ENCODE measurements at places on chromosomes 7 and 10. TPM values are rescaled to one million over a fixed set of nuclear protein-coding genes. Genes with fewer than 3 reads are reported as not detected.

Gene SH2D4B
- total RNA-seq: 0.27 TPM

GRCh38 chr7:157751951-157752673, 415.3 kb downstream of the DNAJB6 start:
- no peaks in the 10 kb centered on the region for H3K27me3 ChIP-seq
- DNase-seq: peak; percentile 61
- H3K36me3 ChIP-seq: no peaks in the 10 kb centered on the region
- H3K27ac ChIP-seq: no peak overlapping the region
- H3K4me1 ChIP-seq: no peaks in the 10 kb centered on the region

DNA sequence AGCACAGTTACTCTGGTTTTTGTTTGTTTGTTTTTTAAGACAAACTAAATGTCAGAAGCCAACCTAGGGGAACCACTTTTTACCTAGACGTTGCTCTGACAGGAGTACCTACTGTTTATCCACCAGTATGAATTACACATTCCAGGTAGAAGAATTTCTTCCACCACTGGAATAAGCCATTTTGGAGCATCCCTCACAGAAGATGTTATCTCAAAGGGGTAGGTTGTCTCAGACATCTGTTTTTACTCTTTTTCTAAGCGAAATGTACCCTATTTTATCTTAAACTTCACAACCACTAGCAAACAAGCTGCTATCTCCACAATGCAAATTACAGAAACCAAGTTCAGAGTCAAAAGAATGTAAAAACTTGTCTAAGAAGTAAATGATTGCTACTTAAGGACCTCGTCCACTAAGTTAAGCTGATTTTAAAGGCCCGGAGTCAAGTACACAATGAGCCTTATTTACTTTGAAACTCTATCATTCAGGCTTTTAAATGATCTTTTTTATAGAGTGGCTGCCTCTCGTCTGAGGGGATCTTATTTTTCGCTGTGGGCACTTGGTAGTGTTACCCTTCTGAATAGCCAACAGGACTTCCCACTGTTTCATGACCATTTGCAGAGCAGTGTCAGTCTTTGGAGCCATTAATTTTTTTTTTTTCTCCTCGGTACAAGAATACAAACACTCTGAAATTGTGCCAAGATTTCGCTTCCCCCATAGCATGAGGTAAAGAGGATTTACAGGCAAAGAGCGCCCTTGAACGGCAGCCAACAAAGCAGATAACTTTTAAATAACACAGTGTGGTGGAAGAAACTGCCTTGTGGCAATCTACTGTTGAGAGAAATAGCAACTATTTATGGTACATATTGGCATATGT, 15.7 kb upstream of the ARMC3 start:
- no peaks in the 10 kb centered on the region for H3K36me3 ChIP-seq
- H3K4me3 ChIP-seq: no peak overlapping the region
- no peaks in the 10 kb centered on the region for H3K4me1 ChIP-seq

DNA sequence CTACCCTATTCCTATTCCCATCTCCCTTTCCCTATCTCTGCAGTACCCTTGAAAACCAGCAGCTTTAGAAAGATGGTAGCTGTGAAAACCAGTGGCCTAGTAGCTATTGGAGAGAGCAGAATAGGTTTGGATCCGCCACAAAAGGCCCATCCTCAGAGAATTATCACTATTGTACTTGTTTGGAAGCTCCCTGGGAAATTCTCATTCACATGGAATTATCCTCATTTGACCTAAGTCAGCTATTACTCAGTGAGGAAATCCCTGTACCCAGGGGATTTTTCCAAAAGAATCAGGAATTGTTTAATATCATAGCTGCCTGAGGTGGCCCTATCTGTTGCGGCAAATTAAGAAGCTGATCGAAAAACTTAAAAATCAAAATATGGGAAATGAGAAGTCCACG, 51.6 kb downstream of the DGKI start:
- no peak for DNase-seq
- no peak overlapping the region for H3K4me3 ChIP-seq
- no peaks in the 10 kb centered on the region for H3K27me3 ChIP-seq
- no peaks in the 10 kb centered on the region for H3K36me3 ChIP-seq
- H3K27ac ChIP-seq: no peak overlapping the region

Gene AGBL3
- 2.5 TPM for total RNA-seq

- no peak overlapping the region for H3K4me3 ChIP-seq
- no peaks in the 10 kb centered on the region for H3K36me3 ChIP-seq
- no peak overlapping the region for H3K27ac ChIP-seq
- no peaks in the 10 kb centered on the region for H3K4me1 ChIP-seq
- peak; percentile 91 for DNase-seq
Measured at GRCh38 chr7:55546814-55547213, 25.5 kb downstream of the VOPP1 start.

DNA sequence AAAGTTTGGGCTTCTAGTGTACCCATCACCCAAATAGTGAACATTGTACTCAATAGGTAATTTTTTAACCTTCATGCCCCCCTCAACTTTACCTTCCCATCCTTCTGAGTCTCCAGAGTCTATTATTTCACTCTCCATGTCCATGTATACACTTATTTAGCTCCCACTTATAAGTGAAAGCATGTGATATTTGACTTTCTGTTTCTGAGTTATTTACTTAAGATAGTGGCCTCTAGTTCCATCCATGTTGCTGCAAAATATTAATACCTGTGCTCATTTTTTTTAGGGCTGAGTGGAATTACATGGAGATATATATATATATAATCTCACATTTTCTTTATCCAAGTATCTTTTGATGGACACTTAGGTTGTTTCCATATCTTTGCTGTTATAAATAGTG, 21.1 kb upstream of the PHF14 start:
- peaks cover 2% of the 10 kb centered on the region for H3K36me3 ChIP-seq
- H3K27ac ChIP-seq: no peak overlapping the region
- no peaks in the 10 kb centered on the region for H3K4me1 ChIP-seq
- H3K27me3 ChIP-seq: no peaks in the 10 kb centered on the region

DNA sequence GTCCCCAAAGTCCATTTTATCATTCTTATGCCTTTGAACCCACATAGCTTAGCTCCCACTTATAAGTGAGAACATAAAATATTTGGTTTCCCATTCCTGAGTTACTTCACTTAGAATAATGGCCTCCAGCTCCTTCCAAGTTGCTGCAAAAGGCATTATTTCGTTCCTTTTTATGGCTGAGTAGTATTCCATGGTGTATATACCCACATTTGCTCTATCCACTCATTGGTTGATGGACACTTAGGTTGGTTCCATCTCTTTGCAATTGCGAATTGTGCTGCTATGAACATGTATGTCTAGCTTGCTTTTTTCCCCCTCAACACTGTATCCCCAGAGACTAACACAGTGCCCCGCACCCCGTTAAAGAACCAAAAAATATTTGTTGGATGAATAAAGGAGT, 670 bp upstream of the CAPZA2 start:
- no peak overlapping the region for H3K27ac ChIP-seq
- H3K36me3 ChIP-seq: no peaks in the 10 kb centered on the region
- H3K27me3 ChIP-seq: no peaks in the 10 kb centered on the region
- H3K4me3 ChIP-seq: no peak overlapping the region
- DNase-seq: no peak

Gene SFXN2
- total RNA-seq: 8.3 TPM
